ENCODE measurements at places on chromosomes 2 and 18.
A peak's percentile ranks its signal among the peaks of the same experiment; 100 is the strongest.

DNA sequence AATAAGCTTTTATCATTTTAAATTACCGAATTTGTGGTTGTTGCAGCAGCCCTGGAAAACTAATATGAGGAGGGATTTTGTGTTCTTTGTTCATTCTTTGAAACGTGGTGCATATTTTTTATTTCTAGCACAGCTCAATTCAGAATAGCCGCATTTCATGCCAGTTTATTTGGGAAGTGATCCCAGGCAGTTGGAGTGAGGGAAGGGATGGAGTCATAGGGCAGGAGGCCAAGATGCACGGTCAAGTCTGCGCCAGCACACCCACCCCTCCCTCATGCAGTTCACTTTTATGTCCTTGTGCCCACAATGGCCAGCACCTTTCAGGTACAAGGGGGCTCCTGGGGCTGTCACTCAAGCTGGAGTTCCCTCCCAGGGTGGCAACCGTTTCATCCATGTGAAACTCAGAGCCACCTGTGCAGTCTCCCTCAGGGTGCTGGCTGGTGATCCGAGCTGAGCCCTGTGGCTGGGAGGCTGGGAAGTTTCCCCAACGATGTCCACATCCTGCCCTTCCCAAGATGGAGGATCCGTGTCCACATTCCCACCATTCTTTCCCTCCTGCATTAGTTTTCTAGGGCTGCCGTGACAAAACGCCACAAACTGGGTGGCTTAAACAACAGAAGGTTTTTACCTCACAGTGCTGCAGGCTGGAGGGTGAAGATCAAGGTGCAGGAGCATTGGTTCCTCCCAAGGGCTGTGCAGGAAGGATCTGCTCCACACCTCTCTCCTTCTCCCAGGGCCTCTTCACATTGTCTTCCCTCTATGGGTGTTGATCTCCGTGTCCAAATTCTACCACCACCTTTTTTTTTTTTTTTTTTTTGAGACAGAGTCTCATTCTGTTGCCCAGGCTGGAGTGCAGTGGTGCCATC is 68.5 kb upstream of the ITGA6 start:
- H3K4me3 ChIP-seq, result no peak overlapping the region
- peaks cover 8% of the 10 kb centered on the region for H3K4me1 ChIP-seq
- no peaks in the 10 kb centered on the region for H3K27me3 ChIP-seq
- DNase-seq, result no peak
- H3K27ac ChIP-seq, result no peak overlapping the region

DNA sequence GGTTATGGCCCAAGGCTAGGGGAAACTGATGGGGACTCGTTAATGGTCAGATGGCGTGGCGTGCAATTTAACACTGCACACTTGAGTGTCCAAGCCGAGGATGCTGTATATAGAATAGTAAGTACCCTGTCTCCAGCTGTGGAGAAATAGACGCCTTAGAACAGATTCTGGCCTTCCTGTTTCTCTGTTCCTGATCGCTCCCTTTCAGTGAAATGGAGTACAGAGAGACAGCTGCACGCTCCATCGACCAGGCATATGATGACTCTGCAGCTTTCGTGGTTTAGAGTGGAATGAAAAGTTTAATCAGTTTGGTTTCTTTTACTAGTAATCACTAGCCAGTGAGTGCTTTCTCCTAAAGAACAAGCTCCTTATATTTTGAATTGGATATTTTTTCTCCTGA is 213.4 kb downstream of the NEDD4L start:
- no peaks in the 10 kb centered on the region for H3K36me3 ChIP-seq
- H3K4me3 ChIP-seq, result no peak overlapping the region
- no peak for DNase-seq
- no peak overlapping the region for H3K27ac ChIP-seq

GRCh38 chr2:9332136-9332852 is 91.0 kb downstream of the ITGB1BP1 start:
- no peaks in the 10 kb centered on the region for H3K27me3 ChIP-seq
- H3K27ac ChIP-seq, result no peak overlapping the region
- no peak for DNase-seq
- H3K4me1 ChIP-seq, result peaks cover 4% of the 10 kb centered on the region

DNA sequence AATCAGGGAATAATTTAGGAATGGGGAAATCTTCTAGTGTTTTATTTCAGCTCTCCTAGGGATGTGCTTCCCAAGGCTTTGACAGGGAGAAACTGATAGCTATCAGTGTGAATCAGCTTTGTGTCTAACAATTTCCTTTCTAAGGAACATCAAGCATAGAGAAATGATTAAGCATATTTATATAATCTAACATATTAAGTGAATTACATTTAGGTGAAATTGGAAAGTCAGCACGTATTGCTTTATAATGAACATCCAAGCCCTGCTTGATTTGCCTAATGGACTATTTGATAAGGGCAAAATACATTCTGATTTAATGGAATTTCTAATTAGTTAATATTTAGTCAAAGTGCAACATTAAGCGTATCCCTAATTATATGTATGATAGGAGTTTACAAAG is 19.5 kb upstream of the TSPYL6 start:
- no peaks in the 10 kb centered on the region for H3K4me1 ChIP-seq
- H3K4me3 ChIP-seq, result no peak overlapping the region
- no peaks in the 10 kb centered on the region for H3K27me3 ChIP-seq
- H3K27ac ChIP-seq, result no peak overlapping the region

DNA sequence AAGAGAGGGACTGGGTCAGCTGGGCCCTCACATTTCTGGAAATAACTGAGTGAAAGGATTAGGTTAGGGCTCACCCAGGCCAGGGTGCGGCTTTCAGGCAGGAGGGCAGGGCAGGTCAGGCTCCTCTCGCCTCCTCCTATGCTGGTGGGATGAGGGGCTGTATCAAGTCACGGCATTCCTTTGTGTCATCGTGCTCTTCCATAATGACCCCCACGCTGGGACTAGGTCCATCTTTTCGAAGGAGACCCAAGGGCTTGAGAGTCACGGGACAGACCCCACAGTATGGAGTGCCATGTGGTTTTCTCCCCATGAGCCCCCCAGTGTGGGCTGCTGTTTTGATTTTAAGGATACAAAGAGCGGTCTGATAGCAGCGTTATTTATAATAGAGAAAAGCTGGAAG is 137.8 kb upstream of the COPS8 start:
- no peaks in the 10 kb centered on the region for H3K36me3 ChIP-seq
- H3K4me3 ChIP-seq, result no peak overlapping the region
- no peak for DNase-seq
- H3K4me1 ChIP-seq, result peaks cover 6% of the 10 kb centered on the region
- no peak overlapping the region for H3K27ac ChIP-seq

DNA sequence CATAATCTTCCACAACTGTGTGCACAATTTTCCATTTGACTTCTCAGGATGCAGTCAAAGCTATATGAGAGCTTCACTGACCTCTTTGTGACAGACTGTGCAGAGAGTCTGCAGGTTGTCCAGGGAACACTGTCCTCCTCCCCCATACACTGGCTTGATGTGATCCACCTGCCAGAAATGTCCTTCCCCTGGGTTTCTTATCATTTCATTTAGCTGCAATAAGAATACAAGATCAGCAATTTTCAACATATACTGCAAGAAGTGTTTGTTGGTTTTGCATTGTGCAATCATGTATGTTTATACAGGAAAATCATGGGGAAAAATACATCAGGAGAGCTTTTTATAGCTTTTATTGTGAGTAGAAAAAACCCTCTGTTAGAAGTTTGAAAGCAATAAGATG is 150.7 kb downstream of the RAB3GAP1 start:
- H3K36me3 ChIP-seq, result no peaks in the 10 kb centered on the region
- no peaks in the 10 kb centered on the region for H3K27me3 ChIP-seq
- DNase-seq, result no peak
- no peak overlapping the region for H3K27ac ChIP-seq
- no peaks in the 10 kb centered on the region for H3K4me1 ChIP-seq

GRCh38 chr2:128585706-128586105 is 267.0 kb upstream of the HS6ST1 start:
- no peak for DNase-seq
- H3K36me3 ChIP-seq, result no peaks in the 10 kb centered on the region
- H3K4me1 ChIP-seq, result no peaks in the 10 kb centered on the region
- H3K27ac ChIP-seq, result no peak overlapping the region
- no peaks in the 10 kb centered on the region for H3K27me3 ChIP-seq

GRCh38 chr2:2014251-2014771 is 270.0 kb upstream of the PXDN start:
- no peaks in the 10 kb centered on the region for H3K36me3 ChIP-seq
- H3K4me1 ChIP-seq, result no peaks in the 10 kb centered on the region
- H3K4me3 ChIP-seq, result no peak overlapping the region
- DNase-seq, result no peak

DNA sequence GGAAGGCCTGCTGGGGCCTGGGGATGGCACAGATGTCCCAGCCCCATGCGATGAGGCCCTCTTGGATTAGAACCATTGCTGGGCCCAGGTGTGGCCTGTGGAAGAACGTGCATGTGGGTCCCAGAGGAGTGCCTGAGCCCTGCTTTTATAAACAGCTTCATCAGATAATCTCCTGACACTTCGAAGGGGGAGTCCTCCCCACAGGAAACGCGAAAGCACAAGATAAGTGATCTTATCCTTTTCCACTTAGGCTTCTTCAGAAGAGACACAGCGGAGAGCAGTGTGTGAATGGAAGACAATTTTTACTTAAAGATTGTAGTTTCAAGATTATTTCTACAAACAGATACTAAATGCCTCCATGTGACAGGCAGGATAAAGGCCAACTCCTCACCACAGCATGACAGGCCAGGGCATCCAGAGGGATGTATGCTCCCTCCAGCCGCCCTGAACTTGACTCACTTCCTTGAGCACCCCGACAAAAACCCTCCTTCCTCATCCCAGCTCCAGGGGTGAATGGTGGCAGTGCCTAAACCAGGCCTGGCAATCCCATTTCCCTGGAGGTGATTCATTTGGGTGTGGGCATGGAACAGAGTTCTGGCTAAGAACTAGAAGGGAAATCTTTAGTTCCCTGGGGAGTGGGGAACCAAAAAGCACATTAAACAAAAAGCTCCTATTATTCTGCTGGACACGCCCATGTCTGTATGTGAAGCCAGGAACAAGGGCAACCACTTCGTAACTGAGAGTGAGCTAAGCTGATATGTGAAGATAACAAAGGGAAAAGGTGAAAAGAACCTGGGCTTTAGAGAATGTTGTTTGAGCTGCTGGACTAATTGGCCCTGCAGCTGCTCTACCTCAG is 56.2 kb upstream of the TMEM163 start:
- no peak overlapping the region for H3K4me3 ChIP-seq
- H3K4me1 ChIP-seq, result peaks cover 2% of the 10 kb centered on the region
- no peak for DNase-seq
- H3K27ac ChIP-seq, result no peak overlapping the region
- H3K27me3 ChIP-seq, result no peaks in the 10 kb centered on the region

- no peak overlapping the region for H3K4me3 ChIP-seq
- no peaks in the 10 kb centered on the region for H3K36me3 ChIP-seq
Measured at GRCh38 chr2:188456114-188456909, 164.6 kb downstream of the GULP1 start.

GRCh38 chr2:212142631-212143030 is 396.0 kb downstream of the ERBB4 start:
- no peak overlapping the region for H3K4me3 ChIP-seq
- DNase-seq, result no peak
- no peak overlapping the region for H3K27ac ChIP-seq

- no peak for DNase-seq
- no peaks in the 10 kb centered on the region for H3K36me3 ChIP-seq
- H3K27ac ChIP-seq, result peak overlapping the region; percentile 72
- H3K27me3 ChIP-seq, result no peaks in the 10 kb centered on the region
Measured at GRCh38 chr2:217910875-217911212, 92.0 kb downstream of the TNS1 start.

- H3K4me1 ChIP-seq, result no peaks in the 10 kb centered on the region
- H3K4me3 ChIP-seq, result no peak overlapping the region
- H3K36me3 ChIP-seq, result no peaks in the 10 kb centered on the region
- H3K27me3 ChIP-seq, result no peaks in the 10 kb centered on the region
- DNase-seq, result no peak
Measured at GRCh38 chr18:51603111-51603510, 405.6 kb upstream of the MEX3C start.

- no peaks in the 10 kb centered on the region for H3K36me3 ChIP-seq
- no peak overlapping the region for H3K4me3 ChIP-seq
- no peak overlapping the region for H3K27ac ChIP-seq
- no peaks in the 10 kb centered on the region for H3K27me3 ChIP-seq
- H3K4me1 ChIP-seq, result peaks cover 13% of the 10 kb centered on the region
Measured at GRCh38 chr2:237471438-237472186, 15.4 kb upstream of the MLPH start.

- H3K27me3 ChIP-seq, result no peaks in the 10 kb centered on the region
- no peak overlapping the region for H3K27ac ChIP-seq
- DNase-seq, result no peak
- H3K4me3 ChIP-seq, result no peak overlapping the region
Measured at GRCh38 chr18:7447318-7448028, 119.6 kb upstream of the PTPRM start.
